HT-29 (cell line): ENCODE measurements at places on chromosomes 1 and 21. TPM values are rescaled to one million over a fixed set of nuclear protein-coding genes. Genes with fewer than 3 reads are reported as not detected.

DNA sequence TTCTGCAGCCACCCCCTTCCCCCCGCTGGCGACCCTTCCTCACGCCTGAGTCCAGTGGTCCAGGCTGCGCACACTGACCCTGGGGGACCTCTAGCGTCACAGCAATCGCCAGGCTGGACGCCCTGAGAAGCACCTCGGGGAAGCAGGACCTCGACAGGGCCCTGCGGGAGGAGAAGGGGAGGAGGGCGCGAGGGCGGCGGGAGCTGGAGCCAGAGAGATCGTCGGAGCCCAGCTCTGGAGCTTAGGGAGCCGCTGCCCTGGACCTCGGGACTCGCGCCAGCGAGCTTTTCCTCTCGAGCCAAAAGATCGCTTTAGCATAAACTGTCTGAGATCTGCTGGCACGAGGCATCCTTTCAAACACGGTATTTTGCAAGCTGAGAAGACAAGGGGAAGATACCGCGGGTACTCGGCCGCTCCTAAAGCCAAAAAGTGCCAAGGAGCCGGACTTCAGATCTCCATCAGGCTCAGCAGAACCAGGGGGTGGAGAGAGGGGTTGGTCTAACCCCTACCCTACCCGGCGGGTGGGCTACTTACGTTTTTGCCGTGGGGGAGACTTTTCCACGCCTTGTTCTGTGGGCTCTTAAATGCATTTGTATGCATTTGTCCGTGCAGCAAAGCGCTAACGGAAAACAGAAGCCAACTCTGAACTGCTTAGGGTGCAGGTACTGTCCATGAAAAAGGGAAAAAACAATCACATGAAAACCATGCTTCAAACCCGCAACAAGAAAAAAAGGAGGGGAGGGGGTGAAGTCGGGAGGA, 586 bp downstream of the COL24A1 start:
- no peak for DNase-seq

DNA sequence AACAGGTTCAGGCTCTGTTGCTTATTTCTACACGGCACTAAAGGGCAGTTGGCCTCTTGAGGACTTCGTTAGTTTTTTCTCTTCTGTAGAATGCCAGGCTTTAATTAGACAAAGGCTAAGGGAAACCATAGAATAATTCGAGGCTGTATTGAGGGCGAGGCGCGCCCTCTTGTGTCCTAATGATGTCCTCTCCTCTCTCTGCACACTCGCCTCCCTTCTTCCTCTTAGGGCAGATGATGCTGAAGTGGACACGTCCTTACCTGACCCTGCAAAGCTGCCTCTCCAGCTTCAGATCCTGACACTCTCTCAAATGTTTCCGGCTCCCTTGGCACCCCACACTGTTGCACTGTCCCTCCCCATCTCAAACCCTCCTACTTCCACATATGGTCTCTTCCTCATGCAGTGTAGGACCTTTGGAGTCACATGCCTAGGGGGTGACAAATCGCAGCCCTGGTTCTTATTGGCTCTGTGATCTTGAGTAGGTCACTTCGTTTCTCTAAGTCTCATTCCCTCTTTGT, 1.9 kb upstream of the ZSCAN20 start:
- peak; percentile 88 for DNase-seq

DNA sequence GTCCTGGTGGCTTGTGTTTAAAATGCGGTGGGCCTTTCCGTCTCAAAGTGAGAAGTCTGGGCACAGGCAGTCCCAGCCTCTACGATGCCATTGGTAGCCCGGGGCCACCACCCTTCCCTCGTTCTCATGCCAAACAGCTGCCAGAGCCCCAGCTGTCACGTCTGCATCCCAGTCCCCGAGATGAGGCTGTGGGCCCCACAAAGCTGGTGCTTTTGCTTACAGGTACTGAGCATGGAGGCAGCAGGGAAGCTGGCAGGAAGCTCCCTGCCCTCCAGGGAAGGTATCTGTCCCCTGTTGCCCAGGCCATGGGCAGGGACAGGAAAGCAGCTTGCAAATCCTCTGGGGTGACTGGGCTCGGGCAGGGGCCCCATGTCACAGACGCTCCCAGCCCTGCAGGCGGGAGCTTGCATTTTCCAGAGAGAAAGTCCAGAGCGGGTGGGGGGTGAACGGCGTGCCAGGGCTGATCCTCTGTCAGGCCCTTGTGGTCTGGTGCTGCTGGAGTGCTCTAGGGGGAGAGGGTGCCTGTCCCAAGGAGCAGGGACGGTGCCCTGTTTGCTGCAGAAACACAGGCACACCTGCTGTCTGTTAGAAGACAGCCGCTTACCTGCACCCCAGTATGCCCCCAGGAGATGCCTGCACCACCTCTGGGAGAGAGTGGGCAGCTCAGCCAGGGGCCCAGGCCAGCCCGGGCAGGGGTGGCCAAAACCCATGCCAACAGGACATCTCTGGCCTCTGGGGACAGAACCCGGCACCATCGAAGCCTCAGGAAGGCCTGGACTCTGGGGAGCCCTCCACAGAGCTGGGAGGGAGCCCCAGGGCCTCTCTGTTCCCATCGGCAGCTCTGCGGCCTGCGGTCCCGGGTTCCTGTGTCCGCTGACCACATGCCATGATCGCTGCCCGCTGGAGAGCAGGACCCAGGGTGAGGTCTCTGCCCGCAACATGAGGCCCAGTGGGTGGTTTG, 45.9 kb downstream of the SLX9 start:
- no peak for DNase-seq

- DNase-seq, result no peak
Measured at GRCh38 chr1:212257157-212257556, 28.1 kb upstream of the PPP2R5A start.

MYCL gene
- 11.6 and 12.4 TPM in 2 replicates for total RNA-seq

- no peak for DNase-seq
Measured at GRCh38 chr1:230812568-230812967, 55.8 kb downstream of the C1orf198 start.

DNA sequence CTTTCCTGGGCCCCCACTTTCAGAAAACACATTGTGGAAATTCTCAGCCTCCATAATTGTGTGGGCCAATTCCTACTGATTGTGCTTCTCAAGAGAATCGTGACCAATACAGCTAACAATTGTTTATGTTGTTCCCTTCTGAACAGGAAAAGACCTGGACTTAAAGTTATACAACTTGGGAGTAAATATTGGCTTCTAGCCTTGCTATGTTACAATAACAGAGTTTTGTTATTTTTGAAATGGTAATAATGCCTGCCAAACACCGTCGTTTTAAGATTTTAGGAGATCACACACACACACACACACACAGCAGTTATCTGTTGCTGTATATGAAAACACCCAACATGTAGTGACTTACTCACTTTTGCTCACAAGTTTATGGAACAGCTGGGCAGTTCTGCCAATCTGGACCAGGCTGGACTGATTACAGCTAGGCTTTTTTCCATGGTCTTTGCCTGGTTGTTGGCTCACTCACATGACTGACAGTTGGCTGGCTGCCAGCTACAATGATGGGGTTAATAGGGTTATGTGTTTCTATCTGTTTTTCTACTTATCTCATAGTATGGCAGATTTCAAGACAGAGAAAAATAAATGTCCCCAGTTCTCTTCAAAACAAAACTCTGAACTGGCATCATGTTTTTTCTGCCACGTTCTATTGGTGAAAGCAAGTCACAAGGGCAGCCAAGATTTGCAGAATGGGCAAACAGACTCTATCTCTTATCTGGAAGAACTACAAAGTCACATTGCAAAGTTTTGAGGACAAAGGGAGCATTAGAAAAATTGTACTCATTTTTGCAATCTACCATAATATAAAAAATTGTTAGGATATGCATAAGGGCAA, 447.5 kb downstream of the NEGR1 start:
- no peak for DNase-seq

- no peak for DNase-seq
Measured at GRCh38 chr21:34639250-34639649, 24.3 kb upstream of the RCAN1 start.

NBPF6 gene
- total RNA-seq, result not detected in 2 replicates

DNA sequence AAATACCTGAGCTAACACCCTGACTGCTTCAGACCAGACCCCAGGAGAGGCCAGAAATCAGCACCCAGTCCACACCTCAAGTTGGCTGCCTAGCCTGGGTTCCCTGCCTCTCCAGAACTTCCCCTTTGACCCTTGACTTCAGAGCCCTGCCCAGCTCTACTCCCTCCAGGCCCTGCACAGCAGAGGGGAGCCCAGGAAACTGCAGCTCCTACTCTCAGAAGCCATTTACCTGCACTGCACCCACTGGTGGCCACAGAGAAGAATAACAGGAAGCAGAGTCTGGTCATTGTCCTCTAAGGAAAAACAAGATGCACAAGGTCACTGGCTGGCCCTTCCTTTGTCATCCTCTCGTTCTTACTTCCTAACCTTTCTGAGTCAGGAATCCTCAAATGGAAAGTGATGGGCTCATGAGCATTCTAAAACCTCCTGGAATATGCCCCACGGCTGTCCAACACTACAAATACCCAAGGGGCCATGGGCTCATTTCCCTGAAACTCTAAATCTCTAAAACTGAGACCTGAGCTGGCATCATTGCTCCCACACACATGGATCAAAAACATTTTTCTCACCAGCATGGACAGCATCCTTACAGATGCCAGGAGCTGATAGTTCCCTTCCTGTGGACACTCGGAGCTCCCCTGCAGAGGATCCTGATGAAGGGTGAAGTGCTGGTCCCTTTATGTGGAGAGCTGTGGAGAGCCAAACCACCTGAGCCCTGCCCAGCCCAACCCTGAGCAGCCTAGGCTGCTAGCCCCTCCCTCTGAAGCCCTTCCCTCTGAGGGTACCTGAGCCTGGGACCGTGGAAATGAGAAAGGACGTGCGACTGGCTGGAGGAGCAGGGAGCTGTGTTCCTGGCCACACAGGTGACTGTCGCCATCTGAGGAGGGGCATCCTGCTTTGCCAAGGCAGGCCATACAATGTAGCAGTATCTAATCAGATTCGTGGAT, at the start of gene ITLN2:
Gene ITLN2 (minus strand): TSS at position 652 of the 947 bp plus-strand sequence. CDS start 68 bp downstream, at position 584.
- DNase-seq, result peak; percentile 82

DNA sequence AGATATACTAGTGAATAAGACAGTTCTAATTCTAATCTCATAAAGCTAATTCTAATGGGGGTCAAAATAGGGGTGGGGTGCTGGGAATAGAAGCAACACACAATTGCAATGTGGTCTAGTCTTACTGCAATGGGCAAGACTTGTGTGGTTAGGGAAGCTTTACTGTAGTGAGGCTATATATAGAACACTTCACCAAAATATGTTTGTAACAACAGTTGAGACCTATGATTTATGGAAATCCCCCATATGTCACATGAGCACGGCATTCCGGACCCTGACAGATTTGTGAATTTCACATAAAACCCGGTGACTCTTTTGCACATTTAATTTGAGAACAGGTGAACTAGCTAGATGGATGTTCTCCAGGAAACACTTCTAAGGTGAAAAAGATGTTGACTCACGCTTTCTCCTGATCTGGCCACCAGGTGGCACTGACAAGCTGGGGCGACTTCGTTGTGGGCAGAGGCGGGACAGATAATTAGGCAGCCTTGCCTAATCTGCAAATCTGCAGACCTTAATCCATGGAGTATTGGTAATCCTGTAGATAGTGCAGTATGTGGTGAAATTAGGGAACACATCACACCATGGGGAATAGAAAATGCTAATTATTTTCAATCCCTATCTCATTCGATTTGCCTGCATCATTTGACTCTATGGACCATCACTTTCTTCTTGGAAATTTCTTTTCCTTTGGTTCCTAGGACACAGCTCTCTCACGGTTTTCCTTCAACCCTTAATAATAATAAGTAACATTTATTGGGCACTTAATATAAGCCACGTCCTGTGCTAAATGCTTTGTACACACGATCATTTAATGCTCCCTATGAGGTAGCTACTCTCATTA, 37.7 kb downstream of the KIAA0040 start:
- peak; percentile 81 for DNase-seq

DNA sequence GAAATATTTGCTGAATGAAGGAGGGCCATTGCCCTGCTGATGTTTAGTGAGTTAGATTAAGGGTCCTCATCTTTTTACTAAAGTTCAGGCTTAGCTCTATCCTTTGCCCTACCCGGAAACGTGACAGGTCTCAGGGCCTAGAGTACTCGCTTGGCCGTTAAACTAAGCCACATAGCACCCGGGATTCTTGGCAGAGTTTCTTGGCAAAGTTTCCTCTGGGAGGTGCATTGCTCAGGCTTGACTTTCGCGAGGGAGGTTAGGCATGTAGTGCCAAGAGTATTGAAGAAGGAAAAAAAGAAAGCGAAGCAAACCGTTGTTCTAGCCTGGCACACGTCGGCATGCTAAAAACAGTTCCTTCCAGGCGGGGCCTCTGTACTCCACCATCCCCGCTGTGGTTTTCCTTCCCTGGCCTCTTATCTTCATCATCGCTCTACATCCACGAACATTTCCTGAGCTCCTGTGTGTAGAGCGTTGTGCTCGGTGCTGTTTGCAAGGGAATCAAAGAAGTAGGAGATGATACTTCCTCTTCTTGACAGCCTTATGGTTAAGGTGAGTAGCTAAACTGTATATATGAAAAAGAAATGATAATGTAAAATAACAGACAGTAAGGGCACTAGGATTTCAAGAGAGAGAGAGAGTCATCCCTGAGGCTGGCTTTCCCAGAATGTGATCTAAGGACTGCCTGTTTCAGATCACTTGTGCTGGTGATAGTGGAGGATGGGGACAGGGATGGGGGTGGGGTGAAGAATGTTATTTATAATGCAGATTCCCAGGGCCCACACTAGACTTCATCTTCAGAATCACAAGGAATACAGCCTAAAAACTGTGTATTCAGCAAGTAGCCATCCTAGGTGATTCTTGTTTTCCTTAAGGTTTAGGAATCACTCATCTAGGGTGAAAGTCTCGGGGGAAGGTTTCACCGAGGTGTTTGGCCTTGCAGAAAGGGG, 18.8 kb downstream of the RNF220 start:
- peak; percentile 38 for DNase-seq

CFHR3 gene
- 0.31 and 0.55 TPM in 2 replicates for total RNA-seq

DNA sequence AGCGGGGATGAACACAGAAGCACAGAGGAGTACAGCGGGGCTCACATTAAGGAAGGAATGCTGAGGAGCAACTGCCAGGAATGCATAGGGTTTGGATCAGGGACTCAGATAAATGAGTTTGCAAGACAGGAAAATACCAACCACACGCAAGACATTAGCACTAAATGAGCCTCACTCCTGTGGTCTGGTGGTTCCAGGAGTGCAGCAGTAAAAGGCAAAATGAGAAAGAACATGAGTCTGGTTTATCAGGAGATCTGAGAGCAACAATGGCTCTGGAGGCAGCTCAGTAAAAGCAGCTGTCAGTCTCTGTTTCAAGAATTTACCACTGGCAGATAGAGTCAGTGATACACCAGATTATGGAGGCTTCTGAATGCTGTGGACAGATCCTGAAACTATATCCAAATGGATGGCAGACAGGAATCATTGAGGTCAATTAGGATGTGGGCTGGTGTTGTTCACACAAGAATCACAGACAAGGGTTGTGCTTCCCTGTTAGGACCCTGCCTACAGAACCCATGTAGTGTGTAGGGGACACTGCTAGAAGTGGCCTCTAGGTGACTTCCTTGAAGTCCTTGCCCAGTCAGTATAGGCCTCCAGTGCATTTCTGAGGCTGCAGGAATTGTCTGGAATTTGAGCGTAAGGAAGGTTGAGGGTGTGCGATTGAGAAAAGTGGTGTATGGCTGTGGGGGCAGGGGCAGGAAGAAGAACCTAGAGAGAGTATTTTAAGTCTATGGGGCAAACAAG, 50.3 kb downstream of the CASQ2 start:
- no peak for DNase-seq

- DNase-seq, result no peak
Measured at GRCh38 chr1:3955196-3955772, 55.2 kb upstream of the C1orf174 start.

HES2 gene
- 0.16 TPM in 1 of 2 replicates, not detected in the other for total RNA-seq

GRCh38 chr1:151841141-151841540, 1.5 kb upstream of the C2CD4D start:
- DNase-seq, result no peak
